Spinal cord (tissue), 10 donors: ENCODE measurements at places on chromosomes 13 and 19. TPM values are rescaled to one million over a fixed set of nuclear protein-coding genes. Genes with fewer than 3 reads are reported as not detected.

DNA sequence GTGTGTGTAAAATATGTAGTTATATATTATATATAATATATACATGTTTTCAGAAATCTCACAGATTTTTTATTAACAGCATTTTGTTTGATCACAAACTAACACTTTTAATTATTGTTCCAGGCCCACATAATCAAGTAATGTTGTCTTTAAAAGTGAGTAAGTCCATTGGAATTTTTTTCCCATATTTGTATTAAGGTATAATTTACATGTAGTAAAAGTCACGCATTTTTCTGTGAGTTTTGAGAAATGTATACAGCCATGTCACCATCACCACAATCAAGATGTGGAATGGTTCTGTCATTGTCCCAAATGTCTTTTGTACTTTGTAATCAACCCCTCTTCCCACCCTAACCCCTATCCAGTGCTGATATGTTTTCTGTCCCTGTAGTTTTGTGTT, 120.0 kb upstream of the RFC3 start:
- no peaks in the 10 kb centered on the region for H3K4me1 ChIP-seq
- DNase-seq: no peak
- no peak overlapping the region for H3K27ac ChIP-seq
- no peak overlapping the region for H3K4me3 ChIP-seq

DNA sequence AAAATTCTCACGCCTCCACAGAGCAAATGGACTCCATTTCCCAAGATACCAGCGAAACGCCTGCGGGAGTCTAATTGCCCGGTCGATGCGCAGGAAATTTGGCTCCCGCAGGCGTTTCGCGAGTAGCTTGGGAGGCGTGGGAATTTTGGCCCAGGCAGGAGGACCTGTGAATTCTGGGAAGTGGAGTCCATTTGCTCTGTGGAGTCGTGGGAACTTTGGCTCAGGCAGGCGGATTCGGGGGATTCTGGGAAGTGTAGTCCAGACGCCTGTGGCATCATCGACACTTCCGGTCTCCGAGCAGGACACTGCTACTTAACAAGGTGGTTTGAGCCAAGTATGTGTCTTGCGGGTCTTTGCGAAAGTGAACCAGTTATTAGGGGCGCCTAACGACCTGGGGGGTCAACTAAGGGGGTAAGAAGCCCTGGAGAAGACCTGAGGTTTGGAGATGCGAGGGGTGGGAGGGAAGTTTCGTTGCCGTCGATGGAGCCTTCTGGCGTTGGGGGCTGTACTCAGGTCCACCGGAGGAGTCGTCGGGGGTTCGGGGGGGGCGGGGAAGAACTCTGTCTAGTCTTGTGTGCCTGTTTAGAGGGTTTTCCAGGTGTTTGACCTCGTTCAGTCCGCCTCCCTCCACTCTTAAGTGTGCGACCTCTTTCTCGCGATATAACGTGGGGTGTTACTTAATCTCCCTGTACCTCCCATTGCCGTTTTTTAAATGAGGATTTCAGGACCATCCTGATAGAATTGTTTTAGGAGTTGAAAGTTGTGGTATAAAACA, at the start of gene ZNF155:
Gene ZNF155 (plus strand): TSS at position 277 of the 775 bp plus-strand sequence. CDS start 4,356 bp downstream, outside the sequence.
- peak; percentile 99 for DNase-seq
- no peaks in the 10 kb centered on the region for H3K27me3 ChIP-seq
- H3K27ac ChIP-seq: peak within 1 kb of the TSS; percentile 50
- H3K4me1 ChIP-seq: peaks cover 9% of the 10 kb centered on the region
- H3K36me3 ChIP-seq: peaks cover under 1% of the 10 kb centered on the region
- peak within 1 kb of the TSS; percentile 86 for H3K4me3 ChIP-seq

DNA sequence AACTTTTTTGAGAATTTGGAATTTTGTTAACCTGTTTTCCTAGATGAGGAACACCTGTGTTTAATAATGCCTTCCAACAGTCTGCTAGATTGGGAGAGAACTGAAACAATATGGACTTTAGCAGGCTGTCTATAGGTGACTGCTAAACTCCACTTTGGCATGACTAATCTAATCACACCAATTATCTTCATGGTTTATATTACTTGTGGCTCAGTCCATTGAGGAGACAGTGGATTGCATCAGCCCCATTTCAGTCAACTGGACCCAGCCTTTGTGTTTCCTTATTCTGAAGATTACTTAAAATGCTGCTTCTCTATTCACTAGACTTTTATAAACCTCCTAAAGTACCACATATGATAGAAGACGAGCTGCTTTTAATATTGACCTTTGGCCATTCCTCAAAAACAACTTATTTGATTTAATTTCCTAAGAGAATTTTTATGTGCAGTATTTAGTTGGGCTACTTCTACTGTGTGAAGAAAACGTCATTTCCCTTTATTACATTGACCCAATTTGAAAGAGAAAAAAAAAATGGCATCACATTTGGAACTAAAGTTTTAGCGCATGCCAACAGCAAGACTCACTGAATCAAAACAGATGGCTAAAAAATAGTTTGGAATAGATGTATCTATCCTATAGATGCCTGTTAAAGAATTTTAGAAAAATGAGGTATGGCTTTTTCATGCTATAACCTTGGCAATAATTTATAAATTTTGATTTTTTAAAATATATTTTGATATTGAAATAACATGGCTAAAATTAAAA, 295.8 kb downstream of the NDFIP2 start:
- H3K4me1 ChIP-seq: no peaks in the 10 kb centered on the region
- no peak overlapping the region for H3K27ac ChIP-seq
- no peak for DNase-seq
- no peaks in the 10 kb centered on the region for H3K27me3 ChIP-seq
- no peaks in the 10 kb centered on the region for H3K36me3 ChIP-seq

Gene FFAR1
- 0.06 TPM for total RNA-seq

Gene KLK3
- total RNA-seq: not detected
